ENCODE measurements at places on chromosomes 2 and 18.
A peak's percentile ranks its signal among the peaks of the same experiment; 100 is the strongest.

- DNase-seq = no peak
Observed at GRCh38 chr2:179336782-179337534, 72.3 kb upstream of the SESTD1 start.

GRCh38 chr2:137380610-137381009, 583.7 kb upstream of the HNMT start:
- DNase-seq = no peak

GRCh38 chr18:13372531-13372951, 154.0 kb downstream of the LDLRAD4 start:
- no peak for DNase-seq

DNA sequence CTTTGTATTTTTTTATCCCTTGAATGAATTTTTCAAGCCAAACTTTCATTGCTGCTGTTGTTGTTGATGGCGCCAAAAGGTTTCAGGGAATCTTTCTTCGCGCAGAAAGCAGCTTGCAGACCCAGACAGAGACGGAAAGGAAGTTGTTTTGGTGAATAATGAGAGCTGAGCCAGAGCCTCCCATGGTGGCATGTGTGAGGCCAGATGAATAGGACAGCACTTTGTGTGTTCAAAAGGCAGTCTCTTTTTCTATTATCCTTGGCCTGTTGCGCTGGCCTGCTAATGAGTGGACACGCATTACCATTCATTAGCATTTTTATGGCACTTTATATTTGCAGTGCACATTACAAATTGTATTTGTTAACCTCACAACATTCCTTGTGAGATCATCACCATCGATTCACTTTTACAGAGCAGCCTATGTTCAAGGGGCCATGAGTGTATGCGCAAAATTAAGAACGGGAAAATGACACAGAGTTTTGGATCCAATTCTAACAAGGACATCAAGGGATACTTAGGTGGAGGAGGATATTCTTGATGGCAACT, 754.7 kb downstream of the BCL11A start:
- DNase-seq = no peak

DNA sequence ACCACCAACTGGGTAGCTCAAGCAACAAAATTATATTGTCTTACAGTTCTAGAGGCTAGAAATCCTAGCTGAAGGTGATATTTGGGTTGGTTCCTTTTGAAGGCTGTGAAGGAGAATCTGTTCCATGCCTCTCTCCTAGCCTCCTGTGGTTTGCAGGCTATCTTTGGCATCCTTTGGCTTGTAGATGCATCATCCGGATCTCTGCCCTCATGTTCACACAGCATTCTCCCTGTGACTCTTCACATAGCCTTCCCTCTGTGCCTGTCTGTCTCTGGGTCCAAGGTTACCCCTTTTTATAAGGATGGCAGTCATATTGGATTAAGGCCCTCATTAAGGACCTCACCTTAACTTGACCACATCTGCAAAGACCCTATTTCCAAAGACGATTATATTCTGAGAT, 78.6 kb upstream of the MAP3K20 start:
- DNase-seq = no peak

DNA sequence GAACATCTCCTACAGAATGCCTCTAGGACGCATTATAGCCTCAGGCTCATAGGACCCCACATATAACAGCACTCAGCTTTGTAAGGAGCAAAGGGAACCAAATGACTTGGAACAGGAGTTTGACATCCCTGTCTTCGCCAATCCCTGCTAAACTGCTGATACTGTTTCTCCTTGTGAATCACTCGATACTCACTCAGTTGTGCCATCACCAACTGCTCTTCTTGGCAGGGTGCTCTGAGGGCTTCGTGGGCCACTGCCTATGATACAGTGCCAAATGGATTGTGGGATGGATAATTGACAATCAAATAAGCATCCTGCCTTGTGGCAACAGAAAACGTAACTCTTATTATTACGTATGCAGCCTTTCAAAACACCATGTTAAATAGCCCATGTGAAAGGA, 396.3 kb downstream of the RIT2 start:
- no peak for DNase-seq

- DNase-seq = peak; percentile 39
Observed at GRCh38 chr2:239106314-239106908, 258.5 kb downstream of the TWIST2 start.

DNA sequence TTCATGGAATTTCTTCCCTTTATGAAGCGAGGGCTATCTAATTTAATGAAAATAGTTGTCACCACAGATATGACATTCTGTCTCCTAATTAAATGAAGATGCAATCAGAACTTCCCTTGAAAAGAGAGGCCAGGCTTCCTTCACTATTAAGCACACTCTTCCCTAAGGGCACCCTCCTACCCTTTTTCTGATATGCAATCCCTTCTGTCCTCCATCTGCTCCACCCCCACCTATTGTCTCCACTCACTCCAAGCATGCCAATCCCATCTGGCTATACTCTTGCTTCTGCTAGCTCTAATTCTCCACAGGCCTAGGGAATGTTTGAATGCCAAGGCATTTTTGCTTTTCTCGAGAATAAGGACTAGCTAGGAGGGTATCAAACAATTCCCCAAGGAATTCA, 818.4 kb upstream of the FSHR start:
- DNase-seq = no peak

DNA sequence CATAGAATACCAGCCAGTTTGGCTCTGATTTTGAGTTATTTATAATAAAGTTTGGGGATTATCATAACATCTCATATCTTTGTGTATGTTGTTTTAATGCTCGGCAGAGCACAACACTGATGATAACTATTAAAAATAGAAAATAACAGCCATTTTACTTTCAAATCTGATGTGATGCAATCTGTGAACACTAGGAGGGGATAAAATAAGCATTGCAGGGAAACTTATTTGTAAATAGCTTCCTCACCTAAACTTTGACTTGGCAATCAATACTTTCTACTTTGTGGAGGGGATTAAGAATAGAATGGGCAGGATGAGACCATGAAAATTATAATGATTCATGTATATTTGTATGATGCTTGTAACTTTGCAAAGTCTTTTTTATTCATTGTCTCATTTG, 54.4 kb downstream of the USP14 start:
- DNase-seq = no peak

DNA sequence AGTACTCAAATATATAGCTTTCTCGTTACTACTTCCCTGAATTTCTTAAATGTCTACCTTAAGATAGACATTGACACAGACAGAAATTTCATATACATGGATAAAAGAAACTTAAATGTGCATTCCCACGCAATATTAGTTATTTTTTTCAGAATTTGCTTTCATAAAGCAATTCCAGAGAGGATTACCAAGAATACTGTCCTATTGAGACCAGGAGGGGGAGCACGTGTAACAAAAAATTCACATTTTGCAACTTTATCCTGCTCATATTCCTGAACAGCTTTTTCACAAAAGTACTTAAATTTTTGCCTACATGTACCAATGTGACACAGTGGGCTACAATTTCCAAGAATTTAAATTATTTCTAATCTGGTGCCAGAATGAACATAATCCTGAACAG, 30.7 kb upstream of the ERCC3 start:
- peak; percentile 48 for DNase-seq

- no peak for DNase-seq
Observed at GRCh38 chr18:12253027-12253426, 1.1 kb upstream of the CIDEA start.

DNA sequence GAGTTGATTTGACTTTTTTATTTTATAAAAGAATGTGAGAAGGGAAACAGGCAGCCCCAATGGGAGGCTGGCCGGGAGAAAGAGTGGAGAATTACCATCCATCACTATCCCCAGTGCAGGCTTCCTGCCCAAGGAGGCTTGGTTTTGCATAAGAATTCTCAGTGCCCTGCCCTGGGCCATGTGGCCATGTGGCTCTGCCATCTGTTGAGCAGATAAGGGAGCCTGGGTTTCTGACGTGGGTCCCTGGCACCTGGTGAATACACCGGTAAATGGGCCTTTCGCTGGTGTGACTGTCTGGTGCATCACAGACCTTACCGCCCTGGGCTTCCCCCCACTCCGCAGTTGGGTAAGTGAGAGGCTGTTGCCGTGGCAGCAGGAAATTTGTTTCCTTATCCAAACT, 54.5 kb upstream of the TMEM163 start:
- no peak for DNase-seq

DNA sequence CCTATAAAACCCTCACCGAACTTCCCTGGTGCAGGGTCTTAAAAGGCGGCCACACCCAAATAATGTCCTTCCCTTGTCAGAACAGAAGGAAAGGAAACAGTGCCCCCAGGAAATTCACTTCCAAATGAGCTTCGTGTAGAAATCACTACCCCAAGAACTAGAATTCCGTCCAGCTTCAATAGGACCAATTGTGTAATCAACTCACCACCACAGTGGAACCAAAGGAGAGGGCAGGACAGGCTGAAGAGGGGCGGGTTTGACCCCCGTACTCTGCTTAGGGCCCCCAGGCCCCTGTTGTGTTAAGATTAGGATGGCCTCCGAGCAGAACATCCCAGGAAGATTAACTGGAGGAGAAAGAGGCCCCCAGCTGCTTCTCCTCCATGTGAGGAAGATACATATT, 24.1 kb downstream of the GPR35 start:
- DNase-seq = no peak

DNA sequence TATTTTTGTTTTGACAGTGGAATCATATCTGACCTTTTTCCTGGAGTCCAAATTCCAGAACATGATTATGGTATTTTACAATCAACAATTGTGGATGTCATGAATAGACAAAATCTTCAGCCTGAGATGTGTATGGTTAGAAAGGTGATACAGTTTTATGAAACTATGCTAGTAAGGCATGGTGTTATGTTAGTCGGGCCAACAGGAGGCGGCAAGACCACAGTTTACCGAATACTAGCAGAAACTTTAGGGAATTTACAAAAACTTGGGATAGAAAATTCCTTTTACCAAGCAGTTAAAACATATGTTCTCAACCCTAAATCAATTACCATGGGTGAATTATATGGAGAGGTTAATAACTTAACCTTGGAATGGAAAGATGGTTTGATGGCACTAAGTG, 137.0 kb downstream of the DNAH6 start:
- no peak for DNase-seq

- DNase-seq = no peak
Observed at GRCh38 chr2:215847056-215847455, 166.3 kb downstream of the MREG start.

- DNase-seq = no peak
Observed at GRCh38 chr2:43220229-43220751, 6.1 kb downstream of the ZFP36L2 start.

DNA sequence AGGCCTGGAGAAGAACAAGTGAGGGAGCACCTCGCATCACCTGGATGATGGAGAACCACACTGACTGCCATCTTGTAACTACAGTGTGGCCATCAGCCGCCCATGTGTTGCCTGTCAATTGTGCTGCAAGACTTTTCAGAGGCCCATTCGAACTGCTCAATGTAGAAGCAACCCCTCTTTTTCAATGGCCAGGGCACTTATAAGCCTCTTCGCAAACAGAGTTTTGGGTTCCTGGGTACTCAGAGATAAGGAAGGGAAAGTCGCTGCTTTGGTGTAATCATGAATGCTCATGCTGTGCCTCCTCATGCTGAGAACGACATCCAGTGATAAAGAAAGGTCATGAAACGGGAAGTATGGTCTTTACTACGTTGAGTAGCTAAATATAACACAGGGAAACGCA, 143.9 kb upstream of the SLC39A10 start:
- no peak for DNase-seq

- no peak for DNase-seq
Observed at GRCh38 chr2:62343636-62344337, 147.9 kb downstream of the B3GNT2 start.

- no peak for DNase-seq
Observed at GRCh38 chr2:75241696-75242095, 42.4 kb upstream of the TACR1 start.

- DNase-seq = no peak
Observed at GRCh38 chr2:38237311-38237710, 139.8 kb downstream of the ATL2 start.

- no peak for DNase-seq
Observed at GRCh38 chr18:5979176-5979888, 84.0 kb upstream of the TMEM200C start.

DNA sequence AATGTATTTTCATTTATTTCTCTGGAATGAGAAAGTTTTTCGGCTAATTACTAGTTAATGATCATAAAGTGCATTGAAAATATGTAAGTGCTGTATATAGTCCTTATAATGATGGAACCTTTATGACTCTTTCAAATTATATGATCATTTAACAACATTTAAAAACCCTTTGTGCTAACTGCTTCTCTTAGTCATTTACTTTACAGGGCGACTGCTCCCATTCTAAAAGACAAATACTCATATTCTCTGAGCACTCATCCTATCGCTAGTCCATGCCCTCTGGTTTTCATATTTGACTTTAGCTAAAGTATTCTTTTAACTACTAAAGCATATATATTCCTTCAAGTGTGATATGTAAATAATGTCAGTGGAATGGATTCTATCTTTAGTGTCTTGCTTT, 168.2 kb downstream of the CDH7 start:
- DNase-seq = no peak

- peak; percentile 70 for DNase-seq
Observed at GRCh38 chr2:119240311-119241204, 16.9 kb downstream of the STEAP3 start.

DNA sequence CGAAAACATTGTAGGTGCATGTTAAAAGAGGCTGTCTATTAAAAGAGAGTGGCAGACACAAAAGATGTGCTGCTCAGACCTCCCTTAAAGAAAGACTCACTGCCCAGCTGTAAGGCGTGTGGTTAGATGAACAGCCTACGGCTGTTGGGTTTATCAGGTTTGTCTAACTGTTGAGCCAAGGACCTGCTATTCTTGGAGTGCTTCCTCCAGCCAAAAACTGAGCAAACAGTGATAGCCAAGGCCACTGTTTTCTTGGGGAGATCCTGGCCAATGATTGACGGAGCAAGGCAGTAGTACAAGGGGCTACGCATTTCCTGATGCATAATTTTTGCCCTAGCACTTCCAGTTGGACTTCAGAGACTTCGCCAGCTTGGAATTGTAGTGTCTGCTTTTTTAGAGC, 1.4 kb upstream of the RAB3GAP1 start:
- DNase-seq = no peak

- no peak for DNase-seq
Observed at GRCh38 chr2:20065885-20066602, 14.6 kb upstream of the LAPTM4A start.

DNA sequence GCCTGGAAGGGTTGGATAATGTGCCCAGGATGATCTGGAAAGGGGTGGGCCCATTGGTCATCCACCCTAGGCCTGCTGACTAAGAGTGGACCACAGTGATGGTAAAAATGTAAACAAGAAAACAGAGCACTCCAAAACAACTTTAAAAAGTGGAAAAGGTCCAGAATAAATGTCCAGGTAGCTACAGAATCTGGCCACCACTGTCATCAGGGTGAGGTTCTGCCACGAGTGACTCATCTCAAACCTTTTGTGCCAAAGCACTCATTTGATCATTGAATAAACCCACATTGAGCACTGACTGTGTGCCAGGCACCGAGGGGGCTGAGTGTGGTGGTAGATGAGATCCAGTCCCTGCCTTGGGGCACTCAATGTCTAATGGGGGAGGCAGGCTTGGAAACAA, 64.9 kb downstream of the EMX1 start:
- no peak for DNase-seq

GRCh38 chr2:198544461-198544860, 740.1 kb downstream of the PLCL1 start:
- DNase-seq = no peak
